Left ventricle myocardium superior (tissue), 1 donor: ENCODE measurements at places on chromosomes 11 and 22. TPM values are rescaled to one million over a fixed set of nuclear protein-coding genes. Genes with fewer than 3 reads are reported as not detected.

- DNase-seq, result no peak
Measured at GRCh38 chr22:21881841-21882753, 14.7 kb upstream of the MAPK1 start.

DNA sequence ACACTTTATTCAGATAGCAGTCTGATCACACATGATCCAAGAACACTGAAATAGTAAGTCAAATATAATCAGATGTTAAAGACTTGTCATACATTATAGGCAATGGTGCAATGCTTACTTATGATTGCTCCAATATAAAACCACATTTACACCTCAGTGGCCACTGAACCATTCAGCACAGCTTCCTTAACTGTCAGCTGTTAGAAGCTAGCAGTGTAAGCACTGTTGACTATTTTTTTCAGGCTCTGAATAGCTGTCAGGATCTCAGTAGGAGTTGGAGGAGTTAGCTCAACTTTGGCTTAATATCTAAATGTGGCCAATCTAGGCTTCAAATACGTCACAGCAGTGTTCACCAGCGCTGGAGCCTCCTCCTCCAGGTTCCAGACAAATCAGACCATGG lies 36.6 kb downstream of the METTL15 start:
- no peak for DNase-seq

DNA sequence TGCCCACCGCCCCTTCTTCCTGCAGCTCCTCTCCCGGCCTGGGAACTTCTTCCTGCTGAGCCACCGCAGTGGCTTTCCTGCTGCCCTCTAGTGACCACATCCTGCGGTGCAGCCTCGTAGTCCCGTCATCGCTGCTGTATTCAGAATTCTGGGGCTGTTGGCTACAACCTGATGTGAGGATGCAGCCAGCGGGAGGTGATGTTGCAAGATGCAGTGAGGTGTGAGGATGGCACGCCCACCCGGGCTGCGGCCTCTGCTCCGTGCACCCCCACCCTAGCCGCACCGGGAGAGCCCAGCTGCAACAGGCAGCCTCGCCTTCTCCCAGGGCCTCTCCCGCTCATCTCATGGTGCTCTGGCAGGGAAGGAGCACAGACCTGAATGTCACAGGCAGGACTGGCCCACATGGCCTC lies 10.1 kb downstream of the CHST1 start:
- peak; percentile 85 for DNase-seq

ZFTA gene
- 16.4 TPM for total RNA-seq

- DNase-seq, result no peak
Measured at GRCh38 chr11:40405614-40406013, 1053.8 kb downstream of the LRRC4C start.
